ENCODE measurements at places on chromosomes 2 and 18. TPM values are rescaled to one million over a fixed set of nuclear protein-coding genes. Genes with fewer than 3 reads are reported as not detected.

Gene CRYGD
- not detected for total RNA-seq

Gene HOXD9
- total RNA-seq: not detected

Gene PLGLB2
- total RNA-seq: not detected

Gene SFT2D3
- 3.4 TPM for total RNA-seq

Measured in heart left ventricle (tissue), 16 donors.